Esophagus muscularis mucosa (tissue), 4 donors: ENCODE measurements at places on chromosomes 12 and 14. TPM values are rescaled to one million over a fixed set of nuclear protein-coding genes. Genes with fewer than 3 reads are reported as not detected.

GRCh38 chr12:45644541-45644940, 85.0 kb upstream of the ARID2 start:
- no peaks in the 10 kb centered on the region for H3K27me3 ChIP-seq
- no peak overlapping the region for H3K27ac ChIP-seq
- no peaks in the 10 kb centered on the region for H3K36me3 ChIP-seq
- DNase-seq, result no peak
- H3K4me1 ChIP-seq, result no peaks in the 10 kb centered on the region

GRCh38 chr12:26425587-26426260, 230.4 kb downstream of the SSPN start:
- no peaks in the 10 kb centered on the region for H3K36me3 ChIP-seq
- no peak overlapping the region for H3K4me3 ChIP-seq
- H3K27ac ChIP-seq, result no peak overlapping the region
- DNase-seq, result no peak

Gene CBLN3
- 1.9 TPM for total RNA-seq

Gene PPP2R5C
- total RNA-seq, result 142 TPM

- no peaks in the 10 kb centered on the region for H3K4me1 ChIP-seq
- DNase-seq, result no peak
- H3K27ac ChIP-seq, result no peak overlapping the region
- H3K27me3 ChIP-seq, result no peaks in the 10 kb centered on the region
Observed at GRCh38 chr12:72141381-72141780, 130.8 kb upstream of the TRHDE start.
